ENCODE measurements at places on chromosomes 1 and 21.

GRCh38 chr1:36156329-36157114 lies 562 bp downstream of the MAP7D1 start:
- peak; percentile 41 for DNase-seq

- DNase-seq = no peak
These were observed 2.2 kb upstream of the NEK2 start for GRCh38 chr1:211677659-211678058.

DNA sequence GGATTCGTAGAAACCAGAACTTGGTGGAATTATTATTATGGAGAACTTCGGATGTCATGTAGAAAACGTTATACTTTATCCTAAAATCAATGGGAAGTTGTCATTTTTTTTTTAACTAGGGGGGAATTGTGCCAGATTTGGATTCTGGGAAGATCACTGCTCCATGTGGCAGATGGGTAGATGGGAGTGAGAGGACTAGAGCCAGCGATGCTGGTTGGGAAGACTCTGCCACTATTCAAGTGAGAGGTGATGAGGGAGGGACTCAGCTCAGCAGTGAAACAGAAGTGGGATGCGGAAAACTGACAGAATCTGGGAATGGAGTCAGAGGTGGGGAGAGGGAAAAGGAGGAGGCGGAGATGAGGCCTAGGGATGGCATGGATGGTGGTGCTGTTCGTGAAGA lies 81.1 kb upstream of the HMGB4 start:
- DNase-seq = no peak

DNA sequence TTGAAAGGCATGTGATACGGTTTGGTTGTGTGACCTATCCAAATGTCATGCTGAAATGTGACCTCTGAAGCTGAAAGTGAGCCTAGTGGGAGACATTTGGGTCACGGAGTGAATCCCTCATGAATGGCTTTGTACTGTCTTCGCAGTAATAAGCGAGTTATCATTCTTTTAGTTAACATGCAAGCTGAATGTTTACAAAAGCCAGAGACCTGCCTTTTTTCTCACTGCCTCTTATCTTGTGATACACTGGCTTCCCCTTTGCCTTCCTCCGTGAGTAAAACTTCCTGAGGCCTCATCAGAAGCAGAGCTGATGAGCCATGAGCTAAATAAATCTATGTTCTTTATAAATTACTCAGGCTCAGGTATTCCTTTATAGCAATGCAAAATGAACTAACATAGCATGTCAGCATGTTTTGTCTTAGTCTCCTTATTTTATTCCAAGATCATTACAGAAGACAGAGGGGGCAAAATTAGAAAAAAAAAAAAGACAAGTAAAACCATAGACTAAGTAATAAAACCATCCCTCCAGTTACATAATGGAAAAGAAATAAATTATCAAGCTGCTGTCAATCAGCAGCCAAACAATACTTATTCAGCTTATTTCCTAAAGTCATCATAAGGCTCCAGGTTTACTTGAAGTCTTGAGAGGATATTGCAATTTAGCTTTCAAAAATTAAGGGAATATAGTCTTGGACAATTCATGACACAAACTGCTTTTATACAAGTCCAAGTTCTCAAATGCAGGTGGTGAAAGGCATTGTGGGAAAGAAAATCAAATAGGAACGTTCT lies 12.1 kb downstream of the RGS18 start:
- DNase-seq = no peak

DNA sequence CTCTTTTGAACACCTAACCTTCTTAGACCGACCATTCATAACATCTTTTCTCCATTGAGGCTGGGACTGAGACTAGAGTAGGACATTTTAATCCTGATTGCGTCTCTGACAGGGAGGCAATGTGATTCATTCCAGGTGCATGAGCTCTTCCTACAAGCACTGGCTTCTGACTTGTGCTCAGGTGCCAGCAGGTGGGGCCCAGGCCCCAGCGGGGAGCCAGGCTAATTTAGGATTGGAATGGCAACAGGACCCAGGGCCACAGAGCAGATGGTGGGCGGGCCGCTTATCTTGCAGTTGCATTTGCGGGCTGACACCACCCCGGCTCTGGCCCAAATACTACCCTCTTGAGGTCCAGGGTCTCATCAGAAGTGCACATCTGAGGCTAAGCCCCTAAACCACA lies 4.1 kb downstream of the GPA33 start:
- DNase-seq = no peak

- DNase-seq = no peak
These were observed 13.9 kb downstream of the CD247 start for GRCh38 chr1:167504467-167504827.

DNA sequence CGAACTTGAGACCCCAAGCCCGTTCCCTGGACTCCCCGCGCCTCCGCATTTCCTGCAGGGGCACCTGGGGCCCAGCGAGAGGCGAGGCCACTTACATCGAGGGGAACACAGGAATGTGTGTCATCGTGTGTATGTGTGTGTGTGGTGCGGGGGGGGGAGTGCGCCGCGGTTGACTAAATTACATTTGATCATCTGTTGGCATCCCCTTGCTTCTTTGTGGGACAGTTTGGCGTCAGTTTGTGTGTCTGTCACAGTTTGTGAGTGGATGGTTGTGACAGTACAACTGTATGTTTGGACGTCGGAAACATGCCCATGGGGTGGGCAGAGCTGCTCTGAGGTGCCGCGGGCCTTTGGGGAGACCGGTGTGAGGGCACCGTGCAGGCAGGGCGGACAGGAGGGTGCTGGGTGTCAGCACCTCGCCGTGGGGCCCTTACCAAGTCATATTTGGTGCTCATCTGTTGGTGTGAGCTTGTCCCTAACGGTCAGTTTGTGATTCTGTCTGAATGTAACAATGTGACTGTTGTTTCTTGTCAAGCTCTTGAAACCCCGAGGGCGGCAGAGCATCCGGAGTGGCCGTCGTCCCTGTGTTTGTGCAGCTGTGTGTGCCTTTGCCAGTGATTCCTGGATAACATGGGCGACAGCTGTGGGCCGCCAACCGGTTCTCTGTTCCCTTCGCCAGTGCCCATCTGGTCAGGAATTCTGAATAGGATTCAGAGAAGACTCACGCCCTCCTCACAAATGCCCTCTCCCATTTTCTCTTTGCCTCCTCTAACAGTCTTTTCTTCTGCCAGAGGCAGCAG lies 899 bp downstream of the OPRD1 start:
- no peak for DNase-seq

GRCh38 chr1:162175379-162176081 lies 106.0 kb downstream of the NOS1AP start:
- no peak for DNase-seq

DNA sequence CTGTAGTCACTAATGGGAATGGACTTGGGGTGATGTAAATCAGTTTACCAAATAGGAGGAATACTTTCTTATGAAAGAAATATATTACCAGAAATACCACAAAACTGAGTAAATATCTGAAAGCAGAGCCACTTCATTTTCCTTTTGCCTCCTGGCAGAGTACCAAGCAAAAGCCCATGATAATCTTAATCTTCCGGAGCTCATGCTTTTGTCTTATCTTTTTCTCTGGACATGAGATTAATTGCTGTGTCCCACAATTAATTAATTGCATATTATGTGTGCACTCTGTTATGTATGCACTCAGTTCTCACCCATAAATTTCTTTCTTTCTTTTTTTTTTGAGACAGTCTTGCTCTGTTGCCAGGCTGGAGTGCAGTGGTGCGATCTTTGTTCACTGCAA lies 94.1 kb upstream of the PDE4B start:
- no peak for DNase-seq

DNA sequence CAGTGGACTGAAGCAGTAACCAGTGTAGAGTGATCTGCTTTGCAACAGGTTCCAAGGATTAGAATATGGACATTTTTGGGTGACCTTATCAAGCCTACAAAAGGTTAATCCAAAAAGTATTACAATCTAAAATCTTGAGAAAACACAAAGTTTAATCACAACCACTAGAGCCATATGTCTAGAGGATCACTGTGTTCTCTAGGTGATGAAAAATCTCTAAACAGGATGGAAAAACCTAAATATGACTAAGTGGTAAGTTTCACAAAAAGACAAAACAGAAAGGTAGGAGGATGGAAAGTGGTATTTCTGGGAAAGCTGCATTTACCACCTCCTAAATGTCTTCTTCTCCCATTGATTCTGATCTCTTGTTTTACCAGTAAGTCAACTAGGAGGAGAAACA lies 411.1 kb upstream of the CXADR start:
- DNase-seq = no peak

DNA sequence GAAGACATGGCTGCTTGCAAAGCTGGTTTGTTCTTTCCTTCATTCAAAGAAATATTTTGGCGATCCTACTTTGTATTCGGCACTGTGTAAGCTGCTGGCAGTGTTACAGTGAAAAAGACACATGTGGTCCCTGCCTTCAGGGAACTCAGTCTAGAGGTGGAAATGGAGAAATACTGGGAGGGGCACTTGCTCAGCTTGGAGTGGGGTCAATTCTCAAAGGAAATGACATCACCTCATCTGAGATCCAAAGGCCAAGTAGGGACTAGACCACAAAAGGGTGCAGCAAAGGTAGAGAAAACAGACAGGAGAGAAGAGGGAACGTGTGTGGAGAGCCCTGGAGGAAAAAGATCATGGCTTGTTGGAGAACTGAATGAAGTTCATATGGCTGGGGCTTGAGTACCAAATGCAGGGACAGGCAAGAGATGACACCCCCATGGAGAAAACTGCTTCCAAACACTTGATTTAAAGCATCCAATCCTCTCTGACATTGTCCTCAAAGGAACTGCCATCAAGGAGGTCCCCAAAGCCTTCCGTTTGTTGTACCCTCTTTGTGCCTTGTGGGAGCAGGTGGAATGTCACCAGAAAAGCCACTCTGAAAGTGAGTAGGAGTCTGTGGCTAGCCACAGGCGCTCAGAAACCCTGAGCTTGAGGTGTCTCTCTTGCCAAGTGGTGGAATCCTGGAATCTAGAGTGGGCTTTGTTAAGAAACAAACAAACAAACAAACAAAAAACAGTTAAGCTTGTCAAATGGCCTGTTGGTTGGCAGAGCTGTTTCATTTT lies 48.3 kb upstream of the TDRD10 start:
- no peak for DNase-seq

DNA sequence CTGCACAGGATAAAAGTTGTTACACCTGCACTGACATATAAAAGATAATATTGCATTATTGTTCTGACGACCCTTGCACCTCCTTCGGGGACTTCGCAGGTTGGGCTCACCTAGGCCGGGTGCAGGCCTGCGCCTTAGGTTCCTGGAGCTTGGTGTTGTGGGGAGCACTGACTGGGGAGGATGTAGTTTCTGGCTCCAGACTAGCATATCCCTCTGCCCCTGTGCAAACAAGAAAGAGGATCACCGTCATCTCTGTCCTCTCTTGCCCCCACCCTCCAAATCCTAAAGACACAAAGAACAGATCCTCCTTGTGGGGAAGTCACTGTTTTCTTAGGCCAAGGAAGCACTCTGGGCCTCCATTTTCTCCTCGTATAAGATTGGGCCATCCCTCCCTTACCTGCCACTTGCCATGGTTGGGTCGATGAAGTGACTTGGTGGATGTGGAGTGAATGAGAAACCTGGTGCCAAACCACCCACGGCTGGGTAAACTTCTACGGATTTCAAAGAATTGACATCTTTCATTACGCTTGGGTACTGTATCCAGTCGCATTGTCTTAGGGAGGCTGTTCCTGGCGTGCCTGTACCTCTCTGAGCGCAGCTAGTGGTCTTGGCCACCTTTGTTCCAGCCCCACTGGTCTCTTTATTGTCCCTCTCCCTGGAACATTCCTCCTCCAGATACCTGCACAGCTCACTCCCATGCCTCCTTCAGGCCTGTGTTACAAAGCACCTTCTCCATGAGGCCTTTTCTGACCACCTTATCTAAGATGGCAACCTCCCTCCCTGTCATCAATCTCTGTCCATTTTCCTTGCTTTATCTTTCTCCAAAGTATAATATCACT lies 34.4 kb upstream of the PKP1 start:
- DNase-seq = no peak

Measured in effector CD4-positive, alpha-beta T cell (primary cell).